ENCODE measurements at places on chromosomes 1 and 21.

DNA sequence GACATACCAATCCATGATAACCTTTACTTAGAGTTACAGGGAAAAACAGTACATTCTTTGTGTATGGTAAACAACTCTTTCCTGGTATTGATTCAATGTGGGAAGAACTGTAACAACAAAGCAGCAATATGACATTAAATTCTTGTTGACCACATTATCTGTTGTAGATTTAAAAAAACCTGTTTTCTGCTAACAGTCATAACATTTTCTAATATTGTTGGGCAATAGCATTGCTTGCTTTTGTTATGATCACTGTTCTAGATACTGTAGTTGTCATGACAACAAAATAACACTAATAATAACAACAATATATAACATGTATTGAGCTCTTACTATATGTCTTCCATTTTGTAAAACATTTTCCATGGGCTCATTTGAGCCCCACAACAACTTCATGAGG lies 54.2 kb downstream of the PDE4B start:
- no peak for DNase-seq

DNA sequence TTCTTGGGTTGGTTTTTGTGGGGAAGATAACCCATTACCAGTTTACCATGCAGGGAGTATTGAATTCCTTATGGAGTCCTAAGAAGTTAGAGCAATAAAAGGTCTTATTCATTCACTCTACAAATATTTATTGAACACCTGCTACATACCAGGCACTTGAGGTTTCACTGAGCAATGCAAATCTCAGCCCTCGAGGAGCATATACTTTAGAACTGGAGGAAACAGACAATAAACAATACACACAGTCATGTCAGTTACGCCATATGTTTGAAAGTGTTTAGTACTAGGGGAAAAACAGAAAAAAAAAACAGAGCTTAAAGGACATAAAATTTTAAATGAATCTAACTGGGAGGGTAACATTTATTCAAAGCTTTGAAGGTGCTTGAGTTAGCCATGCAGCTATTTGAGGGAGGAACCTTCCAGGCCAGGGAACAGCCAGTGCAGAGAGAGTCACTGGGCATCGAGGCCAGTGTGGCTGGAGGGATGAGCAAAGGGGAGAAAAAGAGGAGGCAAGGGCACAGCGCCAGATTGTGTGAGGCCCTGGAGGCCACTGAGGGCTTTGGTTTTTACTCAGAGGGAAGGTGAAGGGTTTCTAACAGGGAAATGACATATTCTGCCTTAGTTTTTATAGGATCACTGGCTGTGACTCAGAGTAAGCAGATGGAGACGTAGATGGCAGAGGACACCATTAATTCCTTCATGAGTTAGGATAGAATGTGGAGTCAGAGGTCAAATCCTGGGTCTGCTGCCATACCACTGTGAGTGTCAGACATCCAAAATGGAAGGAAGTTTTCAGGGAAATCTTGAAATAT lies 32.7 kb downstream of the C1orf21 start:
- no peak for DNase-seq

GRCh38 chr1:185420588-185421081 lies 103.6 kb upstream of the IVNS1ABP start:
- no peak for DNase-seq

DNA sequence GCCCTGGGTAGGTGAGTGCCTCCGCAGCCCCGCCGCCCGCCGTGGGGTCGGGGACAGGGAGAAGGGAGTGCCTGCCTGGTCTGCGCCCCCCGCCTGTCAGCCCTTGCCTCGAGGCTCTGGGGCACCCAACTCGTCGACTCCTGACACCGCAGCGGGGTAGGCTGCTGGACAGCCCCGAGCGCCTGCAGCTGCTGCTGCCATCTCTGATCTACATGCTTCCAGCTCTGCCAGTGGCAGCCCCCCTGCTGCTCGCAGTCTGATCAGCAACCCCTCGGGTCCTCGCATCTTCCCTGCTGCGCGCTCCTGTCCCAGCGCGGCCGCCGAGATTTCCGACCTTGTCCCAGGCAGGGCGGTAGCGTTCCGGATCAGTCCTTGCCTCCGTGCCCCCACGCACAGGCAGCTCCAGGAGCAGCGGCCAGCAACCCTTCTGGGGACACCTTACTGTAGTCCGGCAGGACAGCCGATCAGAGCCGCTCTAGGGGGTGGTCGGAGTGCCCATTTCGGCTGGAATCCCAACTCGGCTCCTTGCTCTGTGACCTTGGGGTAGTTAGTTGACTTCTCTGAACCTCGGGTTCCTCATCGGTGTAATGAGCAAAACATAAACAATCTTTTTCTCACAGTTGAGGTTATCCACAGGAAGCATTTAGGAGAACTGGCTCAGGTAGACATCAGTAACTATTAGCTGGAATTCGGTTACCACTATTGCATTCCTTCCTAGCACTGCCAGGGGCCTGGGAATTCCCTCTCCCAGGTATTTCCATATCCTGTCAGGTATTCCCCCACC lies 540 bp downstream of the BCAN start:
- no peak for DNase-seq

GRCh38 chr1:243433737-243434370 lies 178.0 kb downstream of the SDCCAG8 start:
- no peak for DNase-seq

DNA sequence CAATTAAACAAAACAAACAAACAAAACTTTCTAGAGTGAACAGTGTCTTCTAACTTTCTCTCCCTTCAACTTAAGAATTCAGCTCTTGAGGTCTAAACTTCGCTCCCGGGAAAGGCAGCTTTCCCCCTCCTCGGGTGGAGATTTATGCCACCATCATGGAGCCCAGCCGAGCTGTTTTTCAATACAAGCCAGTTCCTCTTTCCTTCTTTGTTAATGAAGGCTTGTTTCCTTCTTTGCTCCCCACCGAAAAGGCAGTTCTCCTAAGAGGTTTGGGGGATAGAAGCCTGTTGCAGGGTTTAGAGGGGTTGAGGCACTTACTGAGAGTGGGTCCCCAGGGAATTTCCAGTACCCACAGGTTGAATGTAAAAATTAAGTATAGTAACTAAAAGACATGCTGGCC lies 26.5 kb downstream of the OLIG1 start:
- DNase-seq: no peak

DNA sequence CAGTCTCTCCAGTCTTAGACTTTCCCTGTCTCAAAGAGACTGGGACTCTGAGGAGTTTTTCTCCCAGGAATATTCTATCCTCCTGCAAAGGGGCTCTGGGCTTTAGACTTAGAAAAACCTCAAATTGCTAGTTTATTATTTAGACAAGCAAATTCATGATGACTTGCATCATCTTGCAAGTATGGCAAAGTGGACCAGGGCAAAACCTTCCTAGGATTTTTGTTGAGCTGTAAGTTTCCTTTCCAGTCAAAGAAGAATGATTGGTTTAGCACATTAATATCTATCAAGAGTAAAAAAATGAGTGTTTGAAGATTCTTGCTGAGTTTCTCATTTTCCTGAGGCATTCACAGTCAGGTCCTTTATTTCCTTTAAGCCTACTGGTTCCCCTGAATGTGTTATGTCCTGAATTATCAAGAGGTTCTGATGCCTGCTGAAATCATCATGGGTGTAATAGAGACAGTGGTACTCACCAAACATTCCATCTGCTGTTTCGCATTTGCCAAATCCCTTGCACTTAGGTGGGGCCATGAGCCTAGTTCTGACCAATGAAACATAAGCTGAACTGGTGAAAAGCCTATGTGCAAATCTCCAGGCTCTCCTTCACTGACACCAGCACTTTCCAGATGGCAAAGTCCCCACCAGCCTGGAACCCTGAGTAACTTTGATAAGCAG lies 25.2 kb upstream of the SPAG17 start:
- no peak for DNase-seq

- no peak for DNase-seq
These were observed 16.6 kb upstream of the GBP6 start for GRCh38 chr1:89347296-89347695.

- no peak for DNase-seq
These were observed 8.9 kb downstream of the TAGLN2 start for GRCh38 chr1:159916242-159917051.

GRCh38 chr1:55007625-55008024 lies 8.9 kb downstream of the BSND start:
- DNase-seq: no peak

DNA sequence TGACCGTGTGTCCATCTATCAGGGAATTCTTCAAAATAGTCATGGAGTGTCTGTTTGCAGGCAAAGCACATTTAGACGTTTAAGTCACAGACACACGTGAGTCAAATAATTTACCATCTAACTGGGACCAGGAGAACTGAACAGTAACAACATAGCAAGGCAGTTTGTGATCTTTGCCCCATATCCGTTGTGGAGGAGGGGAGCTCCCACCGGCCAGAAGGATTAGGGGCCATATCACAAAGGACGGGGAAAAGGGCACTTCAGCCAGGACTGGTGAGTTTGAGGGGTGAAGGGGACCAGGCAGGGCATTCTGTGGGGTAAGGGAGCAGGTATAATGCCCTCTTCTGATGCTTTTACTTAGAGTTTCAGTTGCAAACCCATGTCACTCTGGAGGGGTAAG lies 22.9 kb downstream of the ELAPOR1 start:
- no peak for DNase-seq

DNA sequence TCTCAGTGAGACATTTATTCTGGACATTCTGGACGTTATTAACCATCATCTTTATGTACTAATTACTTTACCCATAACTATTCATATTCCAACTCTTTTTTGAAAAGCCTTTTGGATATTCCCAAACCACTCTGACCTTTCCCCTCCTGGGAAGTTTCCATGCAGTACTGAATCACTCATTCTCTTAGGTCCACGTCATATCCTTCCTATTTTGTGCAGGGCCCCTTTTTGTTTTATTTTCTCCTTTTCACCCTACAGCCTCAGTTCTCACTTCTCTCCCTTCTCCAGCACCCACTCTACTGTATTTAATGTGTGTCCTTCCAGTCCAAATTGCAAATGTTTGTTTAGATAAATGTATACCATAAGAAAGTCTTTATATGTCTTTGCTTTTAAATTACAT lies 16.4 kb upstream of the ATP1A1 start:
- no peak for DNase-seq

- DNase-seq: no peak
These were observed 33.9 kb upstream of the ATP2B4 start for GRCh38 chr1:203592730-203593129.

- DNase-seq: peak; percentile 34
These were observed 13.2 kb downstream of the PPP1R15B start for GRCh38 chr1:204398197-204399125.

- no peak for DNase-seq
These were observed 14.7 kb downstream of the XPR1 start for GRCh38 chr1:180646547-180646946.

DNA sequence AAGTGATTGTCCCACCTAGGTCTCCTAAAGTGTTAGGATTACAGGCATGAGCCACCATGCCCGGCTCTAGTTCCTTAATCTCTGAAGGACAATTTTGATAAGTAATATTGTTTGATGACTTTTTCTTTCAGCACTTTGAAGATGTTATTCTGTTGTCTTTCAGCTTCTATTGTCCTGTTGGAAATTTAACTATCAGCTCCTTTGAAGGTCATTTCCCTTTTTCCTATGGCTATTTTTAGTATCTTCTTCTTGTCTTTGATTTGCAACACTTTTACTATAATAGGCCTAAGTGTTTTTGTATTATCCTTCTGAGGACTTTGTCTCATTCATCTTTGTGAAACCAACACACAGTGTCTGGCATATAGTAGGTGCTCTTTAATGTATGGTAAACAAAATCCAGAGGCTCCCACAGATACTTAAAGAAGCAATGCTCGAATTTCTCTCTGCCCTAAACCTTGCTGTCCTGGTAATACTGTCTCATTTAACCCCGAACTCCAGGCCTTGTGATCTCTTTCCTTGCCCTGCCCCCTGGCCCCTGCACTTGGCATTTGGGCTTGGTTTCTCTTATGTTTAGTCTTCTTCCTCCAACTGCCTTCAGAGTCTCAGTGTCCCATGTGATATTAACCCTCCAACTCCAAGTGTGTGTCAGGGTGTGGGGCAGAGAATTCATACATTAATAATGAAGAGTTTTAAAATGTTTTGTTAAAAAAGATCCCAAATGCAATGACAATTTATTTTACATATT lies 19.0 kb upstream of the AGO1 start:
- DNase-seq: no peak

DNA sequence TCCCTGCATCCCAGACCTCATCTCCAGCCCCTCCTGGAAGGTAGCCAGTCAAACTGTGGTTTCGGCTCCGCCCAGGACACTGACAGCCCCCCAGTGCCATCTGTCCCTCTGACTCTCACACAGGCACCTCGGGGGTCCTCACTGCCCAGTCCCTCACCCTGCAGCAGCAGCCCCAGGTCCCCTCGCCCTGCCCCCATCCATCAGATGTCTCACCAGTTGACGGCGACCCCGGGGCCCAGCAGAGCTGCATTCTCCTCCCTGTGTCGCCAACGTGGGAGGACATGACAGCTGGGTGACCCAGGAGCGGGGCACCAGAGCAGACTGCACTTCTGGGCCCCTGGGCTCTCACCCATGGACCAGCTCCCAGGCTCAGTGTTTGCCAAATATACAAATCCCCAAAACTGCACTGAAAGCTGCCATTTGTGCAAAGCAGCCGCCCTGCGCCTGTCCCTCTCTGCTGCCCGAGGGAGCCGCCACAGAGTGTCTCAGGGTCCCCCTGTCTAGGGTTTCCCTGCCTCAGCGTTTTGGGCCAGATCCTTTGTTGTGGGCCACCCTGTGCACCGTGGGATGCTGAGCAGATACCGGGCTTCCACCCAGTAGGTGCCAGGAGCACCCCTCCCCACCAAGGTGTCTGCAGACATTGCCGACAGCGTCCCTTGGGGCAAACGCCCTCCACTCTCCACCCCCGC lies 48.2 kb downstream of the PRDM15 start:
- no peak for DNase-seq

GRCh38 chr21:36115138-36115730 lies 19.6 kb upstream of the CBR3 start:
- no peak for DNase-seq

DNA sequence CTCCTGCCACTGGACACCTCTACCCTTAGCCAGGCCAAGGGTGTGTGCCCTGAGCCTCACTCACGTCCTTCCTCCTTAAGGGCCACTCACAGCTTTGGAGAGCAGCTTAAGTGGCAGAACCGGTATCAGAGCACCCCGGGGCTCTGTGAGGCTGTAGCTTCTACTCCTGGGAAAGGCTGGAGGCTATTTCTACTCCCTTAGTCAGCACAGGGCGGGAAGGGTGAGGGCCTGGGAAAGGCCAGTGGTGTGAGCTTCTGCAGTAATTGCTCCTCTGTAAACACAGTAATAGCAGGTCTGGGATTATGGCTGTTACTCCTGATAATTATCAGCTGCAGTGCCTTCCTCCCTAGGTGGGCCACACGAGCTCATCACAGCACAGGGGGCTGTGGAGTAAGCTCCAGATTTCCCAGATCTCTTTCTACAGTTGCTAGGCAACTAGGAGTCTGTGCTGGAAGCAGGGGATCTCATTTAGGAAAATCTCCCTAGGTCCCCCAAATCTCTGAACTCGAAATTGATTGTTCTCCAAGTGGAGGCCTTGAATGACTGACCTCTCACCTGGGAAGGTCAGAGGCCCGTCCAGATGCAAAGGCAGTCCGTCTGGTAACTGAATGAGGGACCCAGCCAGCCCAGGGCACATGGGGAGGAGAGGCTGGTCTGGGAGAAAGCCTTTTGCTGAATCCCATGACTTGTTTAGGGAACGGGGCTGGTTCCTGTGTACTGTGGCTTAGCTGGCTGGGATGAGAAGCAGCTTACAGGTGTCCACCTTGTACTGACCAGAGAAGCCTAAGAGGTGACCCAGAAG lies 29.3 kb downstream of the IER5 start:
- no peak for DNase-seq

GRCh38 chr1:200774311-200774710 lies 35.6 kb downstream of the CAMSAP2 start:
- DNase-seq: no peak

GRCh38 chr1:4265836-4266235 lies 365.8 kb upstream of the C1orf174 start:
- DNase-seq: no peak

GRCh38 chr1:179754041-179754624 lies 11.0 kb downstream of the FAM163A start:
- no peak for DNase-seq
